DND-41 (cell line): ENCODE measurements at places on chromosomes 4 and X.
A peak's percentile ranks its signal among the peaks of the same experiment; 100 is the strongest.

GRCh38 chr4:158860856-158861255 is 92.0 kb downstream of the FNIP2 start:
- no peak overlapping the region for H3K27ac ChIP-seq
- no peaks in the 10 kb centered on the region for H3K36me3 ChIP-seq
- H3K27me3 ChIP-seq = no peaks in the 10 kb centered on the region
- H3K4me1 ChIP-seq = no peaks in the 10 kb centered on the region
- DNase-seq = no peak

- H3K36me3 ChIP-seq = no peaks in the 10 kb centered on the region
- no peaks in the 10 kb centered on the region for H3K27me3 ChIP-seq
- no peak for DNase-seq
- H3K4me1 ChIP-seq = no peaks in the 10 kb centered on the region
These were observed 640.8 kb downstream of the TRIML1 start for GRCh38 chr4:188780028-188780427.

DNA sequence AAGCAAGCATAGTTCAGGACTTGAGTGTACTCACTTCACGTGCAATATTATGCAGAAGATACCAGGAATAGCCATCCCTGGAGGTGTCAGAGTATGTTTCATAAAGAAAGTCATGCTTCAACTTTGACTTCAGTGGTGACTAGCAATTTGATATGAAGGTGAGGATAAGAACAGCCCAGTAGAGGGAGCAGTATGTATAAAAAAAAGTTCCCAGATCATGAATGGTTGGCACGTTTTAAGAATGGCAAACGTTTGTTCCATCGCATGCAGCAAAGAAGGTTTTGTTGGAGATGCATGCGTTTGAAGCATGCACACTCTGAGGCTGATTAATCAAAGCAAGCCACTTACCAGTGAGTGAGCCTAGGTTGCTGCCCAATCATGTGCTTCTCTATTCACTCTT is 33.5 kb upstream of the SLITRK4 start:
- no peak for DNase-seq
- H3K4me3 ChIP-seq = no peak overlapping the region
- H3K36me3 ChIP-seq = no peaks in the 10 kb centered on the region
- no peak overlapping the region for H3K27ac ChIP-seq
- H3K4me1 ChIP-seq = no peaks in the 10 kb centered on the region

- H3K4me3 ChIP-seq = no peak overlapping the region
- no peak overlapping the region for H3K27ac ChIP-seq
- H3K36me3 ChIP-seq = no peaks in the 10 kb centered on the region
- DNase-seq = no peak
- H3K4me1 ChIP-seq = no peaks in the 10 kb centered on the region
These were observed 448 bp upstream of the TBC1D8B start for GRCh38 chrX:106802063-106802387.

DNA sequence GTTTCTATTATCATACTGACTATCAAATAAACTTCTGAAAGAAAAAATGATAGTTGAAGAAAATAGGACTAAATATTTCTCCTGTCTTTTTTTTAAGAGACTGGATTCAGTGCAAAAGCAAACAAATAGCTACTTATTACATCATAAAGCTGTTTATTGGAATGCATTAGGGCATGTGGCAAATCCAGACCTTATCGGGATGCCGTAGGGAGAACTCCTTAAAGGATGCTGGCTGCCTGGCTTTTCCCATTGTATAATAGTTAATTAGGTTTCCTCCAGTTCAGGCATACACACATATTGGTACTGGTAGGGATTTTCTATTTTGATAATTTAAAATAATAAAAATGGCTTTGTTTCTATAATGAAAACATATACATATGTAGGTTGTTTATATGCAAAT is 539.3 kb upstream of the ATOH1 start:
- H3K36me3 ChIP-seq = no peaks in the 10 kb centered on the region
- DNase-seq = no peak
- no peak overlapping the region for H3K27ac ChIP-seq
- no peaks in the 10 kb centered on the region for H3K27me3 ChIP-seq
- H3K4me3 ChIP-seq = no peak overlapping the region
- H3K4me1 ChIP-seq = no peaks in the 10 kb centered on the region

DNA sequence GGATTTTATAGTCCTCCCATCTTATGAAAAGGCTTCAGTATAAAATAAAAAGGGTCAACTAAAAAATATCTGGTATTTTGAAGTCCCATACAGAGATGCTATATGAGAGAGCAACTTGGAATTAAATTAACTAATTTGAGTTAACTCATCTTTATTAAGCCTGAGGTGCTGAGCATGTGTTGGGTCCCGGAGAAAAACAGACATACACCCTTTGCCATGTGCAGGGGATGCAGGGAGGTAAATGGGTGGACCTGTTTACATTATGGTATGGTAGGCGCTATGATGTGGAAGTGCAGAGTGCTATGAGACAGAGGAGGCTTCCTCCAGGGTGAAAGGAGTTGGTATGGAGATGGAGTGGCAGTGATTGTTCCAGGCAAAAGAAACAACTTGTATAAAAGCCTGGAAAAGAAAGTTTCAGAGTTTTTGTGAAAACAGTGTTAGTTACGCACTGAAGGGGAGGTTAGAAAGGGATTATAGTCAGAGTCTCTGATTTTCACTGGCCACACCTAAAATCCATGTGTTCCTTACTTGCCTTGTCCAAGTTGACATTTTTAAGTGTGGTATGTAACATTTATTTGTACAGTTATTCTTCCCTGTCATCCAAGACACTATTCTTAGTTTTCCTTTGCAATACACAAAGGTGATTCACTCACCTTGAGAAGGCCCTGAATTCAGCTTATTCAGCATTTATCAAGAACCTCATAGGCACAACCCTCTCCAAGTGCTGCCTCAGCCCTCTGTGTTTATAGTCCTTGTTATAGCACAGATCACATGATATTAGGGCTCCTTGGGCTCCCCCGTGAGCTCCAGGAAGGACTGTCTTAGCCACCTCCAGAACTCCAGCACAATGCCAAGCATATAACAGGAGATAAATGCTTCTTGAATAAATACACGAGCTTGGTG is 152.0 kb downstream of the RASL11B start:
- no peak for DNase-seq
- no peaks in the 10 kb centered on the region for H3K27me3 ChIP-seq
- H3K36me3 ChIP-seq = no peaks in the 10 kb centered on the region
- H3K4me1 ChIP-seq = peaks cover 32% of the 10 kb centered on the region

GRCh38 chrX:153333266-153333665 is 687 bp upstream of the ZNF275 start:
- no peak overlapping the region for H3K27ac ChIP-seq
- peaks cover 19% of the 10 kb centered on the region for H3K36me3 ChIP-seq
- H3K27me3 ChIP-seq = no peaks in the 10 kb centered on the region
- H3K4me3 ChIP-seq = peak overlapping the region; percentile 61
- DNase-seq = no peak
